ENCODE measurements at places on chromosomes 7 and 10.

DNA sequence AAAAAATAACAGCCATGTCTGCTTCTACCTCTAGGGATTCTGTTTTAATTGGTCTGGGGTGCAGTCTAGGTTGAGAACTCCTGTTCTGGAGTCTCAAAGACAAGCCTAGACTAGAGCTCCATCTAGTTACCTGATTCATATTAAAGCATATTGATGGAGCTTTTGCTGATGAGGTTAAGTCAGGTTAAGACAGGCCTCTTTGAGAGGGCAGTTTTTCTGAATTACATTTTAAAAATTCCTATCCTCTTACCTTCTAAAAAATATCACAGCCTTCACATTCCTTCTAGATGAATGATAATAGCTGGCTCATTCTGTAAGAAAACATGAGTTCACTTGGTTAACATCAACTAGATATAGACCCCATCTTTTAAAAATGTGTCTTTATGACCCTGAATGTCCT is 28.9 kb downstream of the MGAM start:
- DNase-seq, result no peak

DNA sequence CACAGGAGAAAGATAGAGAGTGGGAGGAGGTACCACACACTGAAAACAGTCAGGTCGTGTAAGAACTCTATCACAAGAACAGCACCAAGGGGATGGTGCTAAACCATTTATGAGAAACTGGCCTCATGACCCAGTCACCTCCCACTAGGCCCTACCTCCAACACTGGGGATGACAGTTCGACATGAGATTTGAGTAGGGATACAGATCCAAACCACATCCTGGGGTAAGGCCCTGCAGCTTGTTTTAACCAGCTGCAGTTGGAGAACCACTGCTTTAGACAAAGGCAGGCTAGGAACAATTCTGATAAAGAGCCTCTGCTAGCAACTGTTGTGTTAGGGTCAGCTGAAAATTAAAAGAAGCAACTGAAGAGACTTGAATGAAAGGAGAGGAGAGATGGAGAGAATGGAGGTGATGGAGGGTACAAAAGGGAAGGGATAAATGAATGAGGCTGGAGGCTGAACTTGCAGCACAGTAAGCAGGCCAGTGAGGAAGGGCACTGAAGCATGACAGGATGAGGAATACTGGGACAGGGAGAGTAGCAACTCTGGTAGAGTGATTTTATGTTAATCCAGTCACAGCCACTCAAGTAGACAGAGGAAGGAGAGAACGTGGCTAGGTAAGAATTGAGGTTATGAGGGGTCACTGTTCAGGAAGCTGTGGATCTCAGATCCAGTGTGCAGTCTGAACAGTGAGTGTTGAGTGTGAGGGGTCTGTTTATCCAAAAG is 23.6 kb downstream of the MEST start:
- no peak for DNase-seq

DNA sequence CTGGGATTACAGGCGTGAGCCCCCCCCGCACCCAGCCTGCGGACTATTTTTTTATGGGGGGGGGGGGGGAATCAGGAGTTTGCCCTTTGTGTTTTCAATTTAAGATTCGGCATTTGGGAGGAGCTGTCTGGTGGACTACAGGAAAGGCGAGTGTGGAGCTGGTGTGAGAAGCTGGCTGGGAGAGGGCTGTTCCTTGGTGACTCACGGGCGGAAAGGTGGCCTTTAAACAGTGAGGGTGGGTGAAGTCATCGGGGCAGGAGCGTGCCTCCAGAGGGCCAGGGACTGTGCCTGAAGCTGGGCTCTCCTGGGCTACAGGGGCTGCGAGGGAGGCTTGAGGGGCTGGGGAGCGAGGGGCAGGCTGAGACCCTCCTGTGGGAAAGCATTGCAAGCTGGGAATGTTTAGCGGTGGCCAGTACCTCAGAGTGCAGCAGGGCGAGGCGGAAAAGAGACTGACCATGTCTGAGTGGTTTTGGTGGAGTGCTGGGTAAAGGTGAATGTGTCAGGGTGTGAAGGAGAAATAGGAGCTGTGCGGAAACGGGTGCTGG is 39.7 kb upstream of the ZNF32 start:
- DNase-seq, result no peak

DNA sequence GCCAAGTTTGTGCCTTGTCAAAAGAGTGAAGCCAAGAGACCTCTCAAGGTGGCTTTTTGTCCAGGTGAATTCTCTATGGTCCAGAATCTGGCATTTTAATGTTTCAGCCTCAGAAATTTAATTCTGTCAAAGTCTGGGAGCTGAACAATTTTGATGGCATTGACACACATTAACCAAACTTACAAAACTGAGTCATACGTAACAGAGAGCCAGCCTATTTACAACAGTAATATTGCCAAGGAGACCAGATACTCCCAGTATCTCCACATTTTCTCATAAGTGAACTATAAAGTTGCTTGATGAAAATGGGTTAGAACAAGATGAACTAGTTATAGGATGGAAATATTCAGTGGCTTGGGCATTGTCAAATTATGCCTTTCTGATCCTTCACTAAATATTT is 43.8 kb downstream of the PDE6C start:
- no peak for DNase-seq

DNA sequence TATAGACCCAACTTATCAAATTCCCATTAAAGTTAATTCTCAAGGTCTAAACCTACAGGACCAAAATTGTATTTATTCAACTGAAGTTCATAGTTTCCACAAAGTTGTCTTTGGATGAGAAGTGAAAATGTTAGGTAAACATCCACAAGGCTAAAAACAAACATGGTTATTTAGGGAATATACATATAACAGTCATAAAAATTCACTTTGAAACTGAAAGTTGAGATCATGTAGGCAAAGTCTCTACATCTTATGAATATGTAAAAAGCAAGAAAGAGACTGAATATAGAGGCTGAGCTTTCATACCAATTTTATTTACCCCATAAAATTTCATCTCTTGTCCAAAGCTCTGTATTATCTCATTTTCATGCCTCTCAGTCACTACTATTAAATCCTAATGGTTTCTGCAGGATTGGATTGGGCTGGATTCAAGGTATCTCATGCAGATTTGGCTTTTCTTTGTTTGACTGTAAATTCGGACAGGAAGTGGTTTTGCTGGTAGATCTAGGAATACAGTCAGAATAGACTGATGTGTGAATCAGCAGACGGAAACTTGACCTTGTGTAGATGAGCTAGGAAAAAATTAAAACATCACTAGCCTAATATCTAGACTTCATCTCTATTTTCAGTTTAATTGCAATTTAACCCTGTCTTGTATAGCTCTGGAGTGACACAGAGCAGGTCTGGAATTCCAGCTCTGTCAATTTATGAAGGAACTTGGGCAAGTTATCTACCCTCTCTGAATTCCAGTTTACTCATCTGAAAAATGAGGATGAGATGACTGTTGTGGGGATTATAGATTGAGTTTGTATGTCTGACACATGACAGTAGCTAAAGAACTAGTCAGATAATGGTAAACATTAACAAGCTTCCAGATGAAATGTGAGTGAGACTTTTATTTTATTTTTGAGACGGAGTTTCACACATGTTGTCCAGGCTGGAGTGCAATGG is 27.3 kb upstream of the SKAP2 start:
- peak; percentile 60 for DNase-seq

DNA sequence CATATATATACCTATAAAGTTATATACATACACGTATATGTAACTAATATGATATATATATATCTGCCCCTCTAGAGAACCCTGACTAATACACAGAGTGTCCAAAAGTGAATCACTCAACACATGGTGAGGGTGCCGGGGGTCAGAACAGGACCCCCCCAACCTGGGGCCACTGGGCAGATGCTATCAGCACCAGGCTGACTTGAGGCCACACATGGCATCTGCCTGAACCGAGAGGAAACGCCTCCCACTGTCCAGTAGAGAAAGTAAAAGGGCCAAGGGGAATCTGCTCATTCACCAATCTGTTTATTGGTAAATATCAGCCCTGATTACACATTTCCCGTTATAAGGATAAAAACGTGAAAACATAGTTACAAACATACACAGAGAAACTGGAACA is 218.3 kb downstream of the PTPRN2 start:
- DNase-seq, result no peak

- DNase-seq, result no peak
Observed at GRCh38 chr10:7485799-7486198, 75.0 kb upstream of the SFMBT2 start.

DNA sequence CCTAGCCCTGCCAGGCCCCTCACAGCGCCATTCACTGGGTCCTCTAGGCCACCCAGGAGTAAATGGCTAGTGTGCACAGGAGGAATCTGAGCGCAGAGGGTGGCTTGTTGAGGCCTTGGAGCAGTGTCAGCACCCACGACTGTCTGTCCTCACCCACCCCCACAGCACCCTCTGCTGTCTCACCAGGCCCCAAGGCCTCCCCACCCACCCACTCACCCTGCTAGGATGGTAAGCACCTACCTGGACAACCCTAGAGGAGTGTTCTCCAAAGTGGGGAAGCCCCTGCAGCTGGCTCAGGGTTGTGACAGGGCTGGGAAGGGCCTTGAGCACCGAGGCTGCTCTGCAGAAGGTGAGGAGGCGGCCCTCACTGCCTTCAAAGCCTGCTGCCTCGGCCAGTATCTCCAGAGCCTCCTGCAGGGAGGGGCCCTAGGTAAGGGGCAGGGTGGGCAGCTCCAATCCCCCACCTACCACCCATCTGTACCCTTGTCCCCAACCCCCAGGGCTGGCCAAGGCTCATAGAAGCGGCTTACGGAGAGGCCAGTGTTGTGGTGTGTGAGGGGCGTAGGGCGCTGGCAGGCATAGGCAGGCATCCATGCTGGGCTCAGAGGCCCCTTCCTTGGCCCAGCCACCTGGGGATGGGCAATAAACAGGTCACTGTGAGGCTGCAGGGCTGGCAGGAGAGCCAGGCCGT is 2.9 kb downstream of the POLM start:
- DNase-seq, result no peak

GRCh38 chr10:122293156-122293960 is 22.3 kb downstream of the BTBD16 start:
- DNase-seq, result no peak

DNA sequence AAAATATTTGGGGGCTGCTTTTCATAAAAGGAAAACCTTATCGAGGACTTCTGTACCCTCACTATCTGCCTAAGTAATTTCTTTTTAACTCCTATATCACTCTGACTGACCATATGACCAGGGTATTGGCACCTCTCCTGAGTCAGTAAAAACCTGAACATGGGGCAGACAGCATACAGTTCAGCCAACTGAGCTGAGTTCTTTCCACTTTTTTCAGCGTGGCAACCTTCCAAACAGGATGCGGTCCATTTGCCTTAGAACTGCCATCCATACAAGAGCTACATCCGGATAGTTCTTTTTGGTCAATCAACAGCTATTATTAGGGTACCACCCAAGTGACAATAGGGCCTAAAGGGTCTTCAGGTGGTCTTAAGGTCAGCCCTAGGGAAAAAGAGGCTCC is 122.6 kb downstream of the MARCHF5 start:
- DNase-seq, result no peak

- DNase-seq, result no peak
Observed at GRCh38 chr7:93006480-93007095, 111.2 kb downstream of the SAMD9 start.

DNA sequence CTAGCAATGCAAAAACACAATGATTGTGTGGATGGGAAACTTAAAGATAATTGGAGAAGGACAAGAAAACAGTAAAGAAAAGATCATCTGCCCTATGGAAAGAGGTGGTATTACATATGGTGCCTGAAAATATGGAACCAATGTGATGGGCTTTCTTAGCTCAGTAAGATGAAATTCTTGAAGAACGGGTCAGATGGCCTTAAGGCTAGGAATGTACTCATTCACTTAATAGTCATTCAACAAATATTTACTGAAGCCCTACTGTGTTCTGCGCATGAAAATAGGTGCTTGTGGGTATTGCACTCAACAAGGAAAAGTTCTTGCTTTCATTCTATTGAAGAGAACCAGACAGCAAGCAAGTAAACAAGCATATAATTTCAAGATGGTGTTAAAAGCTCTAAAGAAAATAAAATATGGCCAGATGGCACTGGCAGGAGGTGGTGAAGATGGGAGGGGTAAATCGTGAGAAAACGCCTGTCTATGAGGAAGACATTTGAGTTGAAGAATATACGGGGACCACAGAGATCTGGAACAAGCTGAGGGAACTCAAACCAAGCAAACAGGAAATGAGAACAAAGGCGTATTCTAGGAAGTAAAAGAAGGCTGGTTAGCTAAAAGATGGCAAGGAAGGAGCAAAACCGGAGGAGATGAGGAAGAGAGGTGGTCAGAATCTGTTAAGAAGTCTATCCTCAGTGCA is 179.7 kb downstream of the ANK3 start:
- DNase-seq, result peak; percentile 16

DNA sequence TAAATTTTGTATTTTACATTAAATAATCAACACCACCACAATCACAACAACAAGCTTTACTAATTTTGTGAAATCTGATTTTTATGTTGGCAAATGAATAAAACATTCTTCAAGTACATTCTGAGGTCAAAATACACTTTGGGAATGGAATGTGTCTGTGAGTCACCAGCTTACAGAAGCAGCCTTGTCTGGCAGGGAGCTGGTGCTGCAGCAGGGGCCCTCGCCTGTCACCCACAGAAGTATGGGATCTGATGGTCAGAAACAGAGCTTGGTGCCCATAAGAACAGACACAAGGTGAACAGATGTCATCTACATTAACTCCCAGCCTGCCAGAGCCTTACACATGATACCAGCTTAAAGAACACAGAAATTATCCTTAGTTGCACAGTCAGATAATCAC is 496.9 kb downstream of the CCSER2 start:
- peak; percentile 18 for DNase-seq

GRCh38 chr7:148060724-148061123 is 529.8 kb upstream of the C7orf33 start:
- no peak for DNase-seq

- DNase-seq, result peak; percentile 73
Observed at GRCh38 chr10:19654576-19654975, 161.7 kb upstream of the PLXDC2 start.

GRCh38 chr7:91431601-91432000 is 167.4 kb downstream of the FZD1 start:
- DNase-seq, result no peak

- peak; percentile 89 for DNase-seq
Observed at GRCh38 chr10:92816091-92816531, 32.2 kb upstream of the EXOC6 start.

DNA sequence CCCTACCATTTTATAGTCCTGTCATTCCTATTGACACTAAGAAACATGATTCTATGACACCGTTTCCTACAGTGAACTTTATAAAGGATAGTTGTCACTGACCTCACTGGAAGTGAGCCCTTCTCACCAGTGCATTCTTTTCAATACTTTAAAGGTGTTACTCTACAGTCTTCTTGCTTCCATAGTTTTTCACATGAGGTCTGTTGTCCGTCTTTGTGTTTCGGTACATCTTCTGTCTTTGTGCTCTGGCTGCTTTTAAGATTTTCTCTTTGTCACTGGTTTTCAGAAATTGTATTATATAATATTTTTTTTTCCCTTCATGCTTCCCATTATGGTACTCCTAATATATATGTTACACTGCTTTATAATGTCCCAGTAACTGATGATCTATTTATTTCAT is 174.2 kb downstream of the KIF20B start:
- no peak for DNase-seq

All from EH (cell line).